Posterior cingulate gyrus (tissue), 11 donors: ENCODE measurements at places on chromosomes 1 and 21.

GRCh38 chr1:56333461-56333860 is 245.9 kb downstream of the PLPP3 start:
- no peak for DNase-seq

GRCh38 chr1:235995511-235995910 is 69.4 kb downstream of the NID1 start:
- DNase-seq = no peak

- no peak for DNase-seq
Observed at GRCh38 chr1:34984435-34984792, 733 bp downstream of the TMEM35B start.

- no peak for DNase-seq
Observed at GRCh38 chr1:177944016-177944949, 25.6 kb downstream of the SEC16B start.

- no peak for DNase-seq
Observed at GRCh38 chr21:37278199-37278598, 11.1 kb upstream of the VPS26C start.

DNA sequence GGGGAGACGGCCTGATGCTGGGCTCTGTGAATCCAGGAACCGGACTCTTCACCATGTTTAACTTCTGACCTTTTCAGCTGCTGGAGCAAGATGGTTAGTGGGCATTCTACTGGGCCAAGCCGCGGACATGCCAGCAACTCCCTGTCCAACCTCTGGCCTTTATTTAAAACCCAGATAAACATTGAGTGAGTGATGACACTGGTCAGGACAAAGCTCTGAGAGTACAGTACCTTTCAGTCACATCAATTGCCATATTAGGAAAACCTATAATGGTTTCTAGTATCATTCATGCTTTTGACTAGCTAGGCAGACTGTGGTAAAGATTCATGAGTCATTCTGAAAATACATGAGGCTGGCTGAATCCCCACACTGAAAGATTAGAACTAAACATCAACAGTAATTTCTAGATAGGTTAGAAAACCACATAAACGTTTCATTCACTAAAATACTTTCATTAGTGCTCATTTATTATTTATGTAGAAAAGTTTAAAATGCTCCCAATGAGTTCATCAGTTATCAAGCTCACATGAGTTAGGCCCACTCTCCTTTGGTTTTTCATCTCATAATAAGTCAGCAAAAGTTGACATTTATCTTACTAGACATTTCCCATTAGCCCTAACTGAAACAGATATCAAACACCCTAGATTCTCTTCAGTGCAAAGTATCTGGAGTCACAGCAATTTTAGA is 7.1 kb upstream of the ACTA1 start:
- no peak for DNase-seq
